ENCODE measurements at places on chromosomes 4 and X.
A peak's percentile ranks its signal among the peaks of the same experiment; 100 is the strongest.

DNA sequence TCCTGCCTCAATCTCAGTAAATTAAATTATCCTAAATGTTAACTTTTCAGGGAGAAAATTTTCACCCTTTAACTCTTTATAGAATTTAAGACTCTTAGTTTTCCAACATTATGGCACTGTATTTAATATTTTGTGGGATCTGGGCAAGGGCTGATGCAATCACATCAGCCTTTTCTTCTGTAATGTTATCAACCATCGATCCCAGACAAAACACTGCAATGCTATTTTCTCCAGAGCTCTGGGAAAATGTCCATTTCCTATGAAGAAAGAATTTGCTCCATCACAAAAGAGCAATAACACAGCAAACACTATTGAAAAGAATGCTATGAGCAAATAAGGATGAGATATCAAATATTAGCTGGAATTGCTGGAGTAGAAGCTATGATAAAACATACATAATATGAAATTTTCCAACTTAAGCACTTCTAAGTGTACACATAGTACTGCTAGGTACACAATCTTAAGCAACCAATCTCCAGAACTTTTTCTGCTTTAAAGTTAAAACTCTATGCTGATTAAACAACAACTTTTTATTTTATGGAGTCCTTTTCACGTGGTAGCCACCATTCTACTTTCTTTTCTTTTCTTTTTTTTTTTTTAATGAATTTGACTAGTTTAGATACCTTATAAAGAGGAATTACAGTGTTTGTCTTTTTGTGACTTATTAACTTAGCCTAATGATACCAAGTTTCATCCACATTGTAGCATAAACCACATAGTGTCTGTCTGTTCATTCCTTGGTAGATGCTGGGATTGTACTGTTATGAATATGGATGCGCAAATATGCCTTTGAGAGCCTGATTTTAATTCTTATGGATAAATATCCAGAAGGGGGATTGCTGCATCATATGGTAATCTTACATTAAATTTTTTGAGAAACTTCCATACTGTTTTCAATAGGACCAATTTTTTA is 43.6 kb downstream of the UGT2A3 start:
- DNase-seq = no peak

GRCh38 chrX:47210661-47211425 is 7.6 kb upstream of the CDK16 start:
- DNase-seq = no peak

GRCh38 chr4:169115144-169115896 is 105.3 kb upstream of the CBR4 start:
- no peak for DNase-seq

DNA sequence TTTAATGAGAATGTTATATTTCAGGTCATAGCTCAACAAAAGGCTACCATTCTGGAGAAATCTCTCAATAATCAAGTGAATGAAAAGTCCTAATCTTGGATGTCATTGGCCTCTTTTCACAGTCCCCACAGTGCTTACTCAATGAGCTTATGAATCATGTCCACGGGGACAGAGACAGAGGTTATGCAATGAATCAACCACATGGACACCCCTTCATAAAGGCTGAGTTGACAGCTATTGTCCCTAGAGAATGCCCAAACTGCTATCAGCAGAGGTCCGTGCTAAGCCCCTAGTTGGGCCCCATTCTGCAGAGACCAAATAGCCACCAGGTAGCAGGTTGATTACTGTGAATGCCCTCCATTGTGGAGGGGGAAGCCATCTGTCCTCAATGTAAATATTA is 158.1 kb downstream of the LHFPL1 start:
- no peak for DNase-seq

DNA sequence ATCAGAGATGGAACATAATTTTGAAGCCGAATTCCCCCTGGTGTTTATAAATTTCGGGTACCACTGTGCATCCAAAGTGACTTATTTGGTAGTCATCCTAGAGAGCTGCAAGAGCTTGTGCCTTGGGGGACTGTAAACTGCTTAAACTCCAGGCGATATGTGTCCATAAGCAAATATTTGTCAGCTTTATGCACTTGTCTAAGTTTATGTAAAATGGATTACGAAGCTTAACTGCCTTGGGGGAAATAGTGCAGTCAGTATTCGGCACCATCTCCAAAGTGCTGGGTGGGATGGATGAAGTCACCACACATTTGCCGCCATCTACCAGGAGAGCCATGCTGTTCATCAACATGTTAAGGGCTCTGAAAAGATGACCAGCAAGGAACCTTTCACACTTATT is 65.9 kb downstream of the CC2D2A start:
- DNase-seq = no peak

DNA sequence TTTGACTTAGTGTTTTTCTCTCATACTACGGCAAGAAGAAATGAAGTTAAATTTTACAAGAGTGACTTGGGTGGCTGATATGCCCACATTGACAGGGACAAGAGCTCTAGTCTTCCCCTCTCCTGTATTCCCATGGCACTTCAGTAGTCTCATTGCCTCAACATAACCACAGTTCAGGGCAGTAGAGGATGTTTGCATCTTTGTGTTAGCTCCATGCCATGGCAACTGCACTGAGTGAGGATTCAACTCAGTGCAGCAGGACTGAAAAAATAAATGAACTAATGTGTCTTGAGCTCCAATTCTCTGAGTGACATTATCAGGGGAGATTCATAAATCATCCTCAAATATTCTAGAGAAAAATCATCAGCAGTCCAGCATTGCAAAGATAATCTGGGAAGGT is 78.8 kb downstream of the TET2 start:
- no peak for DNase-seq

- no peak for DNase-seq
These were observed 46.1 kb downstream of the EVC start for GRCh38 chr4:5757091-5757490.

DNA sequence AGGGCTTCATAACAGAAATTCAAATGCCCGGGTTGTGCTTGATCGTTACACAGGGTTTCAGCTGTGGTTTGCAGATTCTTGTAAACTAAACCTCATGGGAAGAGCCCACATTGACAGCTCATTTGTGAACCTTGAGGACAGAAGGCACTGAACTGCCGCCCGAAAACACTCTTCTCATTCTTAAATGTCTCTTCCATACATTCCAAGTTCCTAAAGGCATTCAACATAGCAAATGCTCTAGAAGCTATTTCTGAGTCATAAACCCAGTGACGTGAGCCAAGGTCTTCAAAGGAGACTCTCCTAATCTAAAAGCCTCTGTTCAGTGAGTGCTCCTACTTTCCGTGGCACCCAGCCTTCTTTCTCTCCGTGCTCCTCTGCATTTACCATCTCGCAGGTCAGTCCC is 737.8 kb upstream of the FRG1 start:
- DNase-seq = no peak

DNA sequence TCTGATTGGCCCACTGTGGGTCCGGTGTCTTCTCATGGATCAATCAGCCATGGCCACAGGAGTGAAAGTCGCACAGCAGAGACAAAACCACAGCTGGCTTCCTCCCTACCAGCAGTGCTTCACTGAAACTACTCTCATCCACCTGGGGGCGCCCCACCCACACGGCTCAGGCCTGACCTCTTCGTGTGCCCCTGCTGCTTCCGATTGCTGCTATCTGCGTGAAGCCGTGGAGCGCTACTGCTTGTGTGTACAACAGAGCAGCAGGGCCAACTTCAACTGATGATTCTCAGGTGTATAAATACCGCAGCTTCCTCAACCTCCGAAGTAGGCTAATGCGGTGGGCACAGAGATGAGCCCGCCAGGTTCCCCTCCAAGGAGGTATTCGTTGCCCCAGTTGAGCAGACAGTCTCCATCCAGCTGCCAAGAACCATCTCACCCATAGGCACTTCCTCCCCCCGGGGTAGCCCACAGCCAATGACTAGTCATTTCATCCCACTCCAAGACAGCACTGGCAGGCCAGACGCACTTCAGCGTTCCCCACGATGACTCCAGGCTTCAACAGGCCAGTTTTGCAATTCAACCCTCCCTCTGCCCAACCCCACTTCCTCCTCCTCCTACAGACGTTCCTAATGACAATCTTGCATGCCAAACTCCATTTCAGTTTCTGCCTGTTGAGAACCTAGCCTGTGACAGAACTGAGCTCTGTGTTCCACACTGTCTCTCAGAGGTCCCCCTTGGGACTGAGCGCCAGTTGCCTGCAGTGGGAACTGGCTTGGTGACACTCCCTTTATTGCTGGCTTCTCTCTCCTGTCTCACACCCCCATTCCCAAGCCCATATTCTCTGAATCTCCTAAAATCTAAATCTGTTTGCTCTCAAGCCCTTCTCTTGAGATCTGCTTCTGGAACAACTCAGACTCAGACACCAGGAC is 41.3 kb upstream of the ATP6AP2 start:
- peak; percentile 56 for DNase-seq

GRCh38 chr4:146143888-146144287 is 31.6 kb upstream of the LSM6 start:
- no peak for DNase-seq

DNA sequence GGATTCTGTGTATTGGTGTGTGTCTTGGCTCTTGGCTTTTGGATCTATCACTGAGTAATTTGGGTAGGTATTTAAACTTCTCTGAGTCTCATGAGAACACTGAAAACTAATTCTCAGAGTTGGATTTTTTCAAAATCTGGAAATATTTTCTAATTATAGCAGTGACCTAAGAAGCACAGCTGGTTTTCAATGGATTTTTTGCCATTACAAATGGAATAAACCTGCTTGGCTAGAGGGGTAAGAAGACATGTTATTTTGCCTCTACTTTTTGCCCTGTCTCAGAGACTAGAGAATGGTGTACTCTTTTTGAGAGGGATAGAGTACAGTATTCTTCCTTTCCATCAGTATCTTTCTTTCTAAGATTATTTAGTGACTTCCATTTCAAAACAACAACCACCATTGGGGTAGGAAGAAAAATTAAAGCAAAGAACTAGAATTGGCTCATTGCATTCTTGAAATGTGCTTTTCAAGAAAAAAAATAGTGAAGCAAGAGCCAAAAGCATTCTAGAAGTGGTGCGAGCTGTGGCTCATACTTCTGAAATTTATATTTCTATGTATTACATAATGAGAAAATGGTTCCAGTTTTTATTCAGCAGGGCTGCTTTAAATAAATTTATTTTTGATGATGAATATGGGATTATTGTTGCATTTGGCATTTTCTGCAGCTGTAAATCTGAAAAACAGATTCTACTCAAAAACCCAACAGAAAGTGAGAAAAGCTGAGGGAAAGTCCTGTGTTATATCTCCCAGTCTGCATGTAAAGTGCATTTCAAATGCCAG is 850.2 kb upstream of the SLIT2 start:
- DNase-seq = no peak

DNA sequence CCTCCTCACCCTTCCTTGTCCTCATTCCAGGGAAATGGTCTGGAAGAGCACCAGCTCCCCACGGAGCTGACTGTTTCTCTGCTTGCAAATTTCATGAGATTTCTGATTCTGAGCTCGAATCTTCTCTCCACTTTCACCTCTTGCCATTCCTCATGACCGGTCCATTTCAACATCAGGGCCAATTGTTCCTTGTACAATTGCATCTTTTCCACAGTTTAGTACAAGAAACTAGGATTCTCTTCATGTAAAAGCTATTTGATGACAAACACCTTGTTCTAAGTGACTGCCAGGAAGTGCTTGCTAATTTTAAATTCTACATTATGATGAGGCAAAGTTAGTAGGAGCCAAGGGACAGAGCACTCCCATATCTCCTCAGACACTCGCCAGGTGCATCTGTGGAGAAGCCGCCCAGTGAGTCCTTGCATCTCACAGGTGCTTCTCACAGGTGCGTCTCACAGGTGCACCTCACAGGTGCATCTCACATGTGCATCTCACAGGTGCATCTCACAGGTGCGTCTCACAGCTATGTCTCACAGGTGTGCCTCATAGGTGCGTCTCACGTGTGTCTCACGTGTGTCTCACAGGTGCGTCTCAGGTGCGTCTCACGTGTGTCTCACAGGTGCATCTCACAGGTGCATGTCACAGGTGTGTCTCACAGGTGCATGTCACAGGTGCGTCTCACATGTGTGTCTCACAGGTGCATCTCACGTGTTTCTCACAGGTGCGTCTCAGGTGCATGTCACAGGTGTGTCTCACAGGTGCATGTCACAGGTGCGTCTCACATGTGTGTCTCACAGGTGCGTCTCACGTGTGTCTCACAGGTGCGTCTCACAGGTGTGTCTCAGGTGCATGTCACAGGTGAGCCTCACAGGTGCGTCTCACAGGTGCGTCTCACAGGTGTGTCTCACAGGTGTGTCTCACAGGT is 3.0 kb upstream of the PDE6B start:
- no peak for DNase-seq

DNA sequence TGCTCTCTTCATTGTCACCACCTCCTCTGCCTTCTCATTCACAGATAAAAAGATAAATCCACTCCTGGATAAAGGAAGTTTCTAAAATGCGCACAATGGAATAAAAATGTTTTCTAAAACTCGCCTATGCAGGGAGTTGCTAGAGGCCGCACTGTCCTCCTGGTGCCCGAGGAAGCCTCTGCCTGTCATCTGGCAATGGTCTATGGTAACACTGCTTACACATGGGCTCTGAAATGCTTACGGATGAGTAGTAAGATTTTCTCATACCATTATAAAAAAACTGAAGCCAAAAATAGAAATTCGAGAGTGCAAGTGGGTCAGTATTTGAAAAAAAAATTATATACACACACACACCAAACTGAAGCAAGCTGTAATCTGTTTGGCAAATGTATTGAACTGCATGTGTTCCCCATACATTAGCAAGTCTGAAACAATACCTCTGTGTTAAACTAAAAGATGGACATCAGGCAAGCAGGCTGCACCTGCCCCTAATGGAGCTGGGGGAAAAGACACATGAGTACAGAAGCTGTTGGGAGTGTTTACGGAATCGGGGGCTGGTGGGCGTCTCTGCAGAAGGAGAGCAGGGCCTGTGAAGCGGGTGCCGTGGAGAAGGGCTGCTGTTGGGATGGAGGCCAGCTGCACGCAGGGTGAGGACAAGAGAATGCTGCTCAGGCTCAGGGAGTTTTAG is 103.3 kb upstream of the FAT1 start:
- no peak for DNase-seq

GRCh38 chr4:120855307-120856001 is 67.1 kb downstream of the PRDM5 start:
- DNase-seq = no peak

DNA sequence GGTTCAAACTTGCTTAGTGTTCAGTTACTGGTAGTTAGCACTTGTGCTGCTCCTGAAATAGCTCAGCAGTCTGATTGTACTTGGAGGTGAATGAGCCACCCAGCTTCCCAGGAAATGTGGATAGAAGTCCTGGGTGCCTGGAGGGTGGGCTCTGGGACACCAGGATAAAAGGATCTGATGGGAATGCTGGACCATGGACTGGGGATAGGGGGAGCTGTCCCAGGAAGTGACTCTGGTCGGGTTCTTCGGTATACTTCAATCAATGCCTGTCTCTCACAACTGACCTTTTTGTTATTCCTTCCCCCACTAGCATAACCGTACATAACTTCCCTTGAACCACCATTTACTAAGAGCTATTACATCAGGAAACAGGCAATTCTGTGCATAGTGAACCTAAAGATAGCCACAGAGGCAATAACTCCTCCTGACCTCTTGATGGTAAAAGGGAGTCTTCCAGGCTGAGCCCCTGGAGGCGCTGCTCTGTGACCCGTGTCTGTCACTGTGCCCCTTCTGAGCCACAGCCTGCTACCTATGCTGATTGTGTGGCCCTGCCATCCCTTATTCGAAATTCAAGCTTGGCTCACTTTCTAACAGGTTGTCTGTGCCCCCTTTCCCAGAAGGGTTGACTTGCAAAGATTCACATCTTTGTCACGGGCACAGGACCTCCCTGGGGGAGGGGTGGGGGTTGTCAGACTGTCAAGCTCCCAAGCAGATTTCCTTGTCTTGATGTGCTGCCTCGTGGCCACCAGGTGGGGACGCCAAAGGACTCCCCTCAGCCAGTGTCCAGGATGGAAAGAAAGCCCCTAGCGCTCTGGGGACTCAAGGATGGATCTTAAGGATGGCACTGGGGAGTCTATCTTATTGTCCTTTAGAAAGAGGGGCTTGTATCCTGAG is 24.5 kb upstream of the WDR1 start:
- DNase-seq = no peak

- peak; percentile 69 for DNase-seq
These were observed at the start of gene SH3D19 for GRCh38 chr4:151325111-151325948. Gene SH3D19 (minus strand): TSS chr4:151325605. CDS start chr4:151325352, 253 bp downstream.

All from ureter (tissue), 1 donor.